ENCODE measurements at places on chromosomes 12 and 14. TPM values are rescaled to one million over a fixed set of nuclear protein-coding genes. Genes with fewer than 3 reads are reported as not detected.

DNA sequence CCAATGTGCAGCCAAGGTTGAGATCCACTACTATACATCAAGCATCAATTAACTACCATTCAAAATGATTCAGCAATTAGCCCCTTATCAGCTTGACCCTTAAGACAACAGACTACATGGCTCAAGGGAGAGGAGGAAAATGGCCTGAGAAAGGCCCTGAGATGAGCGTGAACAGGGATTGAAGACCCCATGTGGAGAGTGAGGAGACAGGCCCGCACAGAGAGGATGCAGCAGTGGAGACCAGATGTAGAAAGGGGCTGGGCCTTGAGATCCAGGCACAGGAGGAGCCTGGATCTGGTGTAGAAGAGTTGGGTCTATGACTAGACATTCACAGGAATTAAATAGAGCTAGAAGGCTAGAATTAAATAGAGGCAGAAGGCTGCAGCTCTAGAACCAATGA, 229.1 kb downstream of the MON2 start:
- DNase-seq, result no peak

GRCh38 chr12:39235990-39236767, 206.7 kb downstream of the KIF21A start:
- DNase-seq, result no peak

GRCh38 chr12:67716817-67717216, 68.3 kb downstream of the DYRK2 start:
- no peak for DNase-seq

DNA sequence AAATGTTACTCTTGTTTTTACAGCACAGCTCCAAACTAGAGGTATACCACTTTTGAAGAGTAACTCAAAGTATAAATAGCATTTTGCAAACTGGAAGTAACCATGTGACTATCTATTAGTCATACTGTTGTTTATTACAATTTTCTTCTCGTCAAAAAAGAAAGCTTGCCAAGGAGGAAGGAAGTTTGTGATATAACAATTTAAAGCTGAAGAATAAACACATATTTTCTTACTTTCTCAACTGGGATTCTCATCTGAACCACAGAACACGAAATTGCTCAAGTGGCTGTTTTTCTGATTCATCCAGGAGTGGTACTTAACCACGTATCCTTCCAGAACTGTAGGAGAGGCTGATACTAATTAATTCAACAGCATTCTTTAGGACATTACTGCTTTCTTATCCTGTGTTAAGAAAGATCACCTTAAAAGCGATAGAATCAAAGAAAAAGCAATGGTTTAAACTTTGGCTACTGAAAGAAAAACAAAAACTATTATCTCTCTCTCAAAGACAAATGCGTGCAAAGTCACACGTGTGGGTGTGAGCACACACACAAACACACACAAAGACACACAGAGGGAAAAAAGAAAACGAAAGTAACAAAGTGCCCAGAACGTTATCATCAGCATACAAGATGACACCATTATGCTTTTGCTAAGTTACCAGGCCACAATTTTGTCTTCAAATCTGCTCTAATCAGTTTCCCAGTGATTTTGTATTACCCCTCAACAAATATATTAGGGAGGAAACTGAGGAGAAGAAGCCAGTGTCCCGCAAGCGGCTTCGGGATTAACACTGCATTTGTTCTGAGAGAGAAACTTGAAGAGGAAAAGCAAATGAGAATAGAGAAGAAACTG, at the start of gene CLEC2B:
Gene CLEC2B, minus strand, starts transcription at position 48 of the 855 bp plus-strand sequence.
- DNase-seq, result peak; percentile 82

DNA sequence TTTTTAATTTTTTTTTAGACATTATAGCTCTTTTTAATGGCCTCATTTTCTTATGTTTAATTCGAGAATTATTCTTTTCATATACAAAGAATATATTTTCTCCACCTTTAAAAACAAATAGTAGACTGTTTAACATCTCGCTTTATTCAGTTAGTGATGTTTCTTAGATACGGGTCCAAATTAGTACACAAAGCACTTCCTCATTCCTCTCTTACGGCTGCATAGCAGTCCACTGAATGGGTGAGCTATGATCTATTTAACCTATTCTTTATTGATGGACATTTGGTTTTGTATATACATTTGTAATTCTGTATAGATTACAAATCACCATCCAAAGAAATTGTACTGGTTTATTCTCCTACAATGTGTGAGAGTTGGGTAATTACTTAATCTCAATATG, 8.3 kb upstream of the GPR162 start:
- no peak for DNase-seq

- DNase-seq, result no peak
These were observed 153.1 kb upstream of the PRMT8 start for GRCh38 chr12:3337944-3338343.

GRCh38 chr12:121590476-121591143, 9.8 kb upstream of the KDM2B start:
- no peak for DNase-seq

DNA sequence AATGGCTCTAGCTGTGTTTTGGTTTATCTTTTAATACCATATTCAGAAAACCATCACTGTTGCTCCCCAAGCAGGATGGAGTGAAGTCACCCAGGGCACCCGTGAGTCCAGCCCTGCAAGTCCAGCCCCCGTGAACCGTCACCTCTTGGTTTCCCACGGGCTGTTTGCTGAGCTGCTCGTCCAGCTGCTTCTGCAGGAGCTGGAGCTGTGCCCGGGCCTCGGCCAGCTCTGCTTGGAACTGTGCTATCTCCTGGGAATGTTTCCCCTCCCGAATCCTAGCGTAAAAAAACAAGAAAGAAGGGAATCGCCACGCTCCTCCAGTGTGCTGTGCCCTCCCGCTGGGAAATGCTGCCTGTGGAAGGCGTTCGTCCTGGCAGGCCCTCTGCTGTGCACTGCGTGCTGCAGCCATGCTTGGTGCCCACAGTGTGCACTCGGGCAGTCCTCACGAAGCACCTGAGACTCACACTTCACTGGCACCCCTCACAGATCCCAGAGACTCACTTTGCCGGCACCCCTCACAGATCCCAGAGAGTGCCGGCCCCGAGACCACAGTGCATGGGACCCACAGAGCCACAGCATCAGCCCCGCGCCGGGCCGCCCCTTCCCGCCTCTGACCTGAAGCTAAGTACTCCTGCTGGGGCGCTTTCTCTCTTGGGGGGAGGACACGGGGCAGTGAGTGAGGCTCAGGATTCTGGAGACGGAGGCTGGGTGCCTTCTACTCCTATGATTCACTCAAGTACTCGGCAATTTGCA, 15.4 kb upstream of the ANKLE2 start:
- no peak for DNase-seq

GRCh38 chr14:88551094-88551870, 3.5 kb downstream of the PTPN21 start:
- DNase-seq, result no peak

The KRT79 gene
- total RNA-seq, result 0.12 TPM

The RDH12 gene
- total RNA-seq, result not detected

The ARMH4 gene
- 6.6 TPM for total RNA-seq

The KRT75 gene
- not detected for total RNA-seq
